Muscle of arm (tissue), 14 donors: ENCODE measurements at places on chromosomes 1 and 21. TPM values are rescaled to one million over a fixed set of nuclear protein-coding genes. Genes with fewer than 3 reads are reported as not detected.
A peak's percentile ranks its signal among the peaks of the same experiment; 100 is the strongest.

DNA sequence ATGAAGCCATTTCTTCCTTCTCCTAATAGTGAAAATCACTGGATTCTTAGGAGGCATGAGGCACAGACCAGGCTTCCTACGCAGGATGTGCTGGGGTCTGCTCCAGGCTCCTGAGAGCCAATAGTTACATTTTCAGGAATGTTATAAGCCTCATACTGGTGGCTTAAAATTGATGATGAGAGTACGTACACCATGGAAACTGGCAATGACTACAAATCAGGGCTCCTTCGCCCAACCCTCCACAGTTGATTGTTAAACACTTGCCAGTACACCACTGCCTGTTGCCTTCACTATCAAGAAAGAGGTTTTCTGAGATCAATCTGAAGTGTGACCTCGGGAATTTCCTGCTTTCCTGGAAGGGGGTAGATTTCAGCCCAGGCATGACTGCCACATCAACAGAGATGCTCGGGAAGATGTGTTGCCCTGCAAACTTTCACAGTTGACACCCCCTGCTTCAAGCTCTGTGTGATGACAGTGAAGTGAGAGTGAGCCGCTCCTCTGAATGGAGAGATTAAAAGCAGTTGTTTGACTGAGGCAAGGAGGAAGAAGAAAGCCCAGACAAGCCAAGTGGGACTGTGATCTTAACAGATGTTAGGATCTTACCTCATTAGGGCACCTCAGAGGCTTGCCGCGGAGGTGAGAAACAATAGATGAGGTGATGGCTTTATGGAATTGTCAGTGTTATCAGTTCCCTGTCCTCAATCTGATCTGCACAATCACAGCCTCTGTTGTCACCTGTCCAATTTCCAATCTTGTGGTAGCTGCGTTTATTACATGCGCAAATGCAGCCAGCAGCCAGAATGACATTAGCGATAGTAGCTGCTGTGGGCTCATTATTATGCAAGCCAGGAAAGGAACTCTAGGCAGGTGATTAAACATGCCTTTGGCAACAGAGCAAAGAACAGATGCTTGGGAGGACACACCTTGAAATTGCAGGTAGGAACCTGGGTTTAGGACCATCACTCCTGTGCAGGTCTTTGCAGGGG, 277.3 kb downstream of the KAZN start:
- DNase-seq: no peak

DNA sequence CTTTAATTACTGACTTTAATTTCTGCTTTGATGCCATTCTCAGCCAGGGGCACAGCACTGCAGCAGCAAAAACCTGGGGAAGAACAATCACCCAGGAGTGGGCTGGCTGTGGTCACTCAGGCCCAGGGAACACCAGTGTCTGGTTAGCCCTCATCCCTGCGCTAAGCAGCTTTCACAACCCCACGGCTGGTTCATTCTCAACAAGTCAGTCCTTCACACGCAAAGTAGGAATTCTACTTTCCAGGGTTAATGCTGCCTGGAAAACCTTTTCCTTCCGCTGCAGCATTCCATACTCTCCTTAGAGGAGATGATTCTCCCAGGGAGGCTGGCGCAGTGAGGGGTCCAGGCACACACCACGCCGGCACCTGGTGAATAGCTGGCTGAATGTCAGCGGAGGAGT, 24.3 kb upstream of the KCNE1 start:
- no peak for DNase-seq

GRCh38 chr1:246569248-246570238, 3.3 kb downstream of the CNST start:
- DNase-seq: no peak

DNA sequence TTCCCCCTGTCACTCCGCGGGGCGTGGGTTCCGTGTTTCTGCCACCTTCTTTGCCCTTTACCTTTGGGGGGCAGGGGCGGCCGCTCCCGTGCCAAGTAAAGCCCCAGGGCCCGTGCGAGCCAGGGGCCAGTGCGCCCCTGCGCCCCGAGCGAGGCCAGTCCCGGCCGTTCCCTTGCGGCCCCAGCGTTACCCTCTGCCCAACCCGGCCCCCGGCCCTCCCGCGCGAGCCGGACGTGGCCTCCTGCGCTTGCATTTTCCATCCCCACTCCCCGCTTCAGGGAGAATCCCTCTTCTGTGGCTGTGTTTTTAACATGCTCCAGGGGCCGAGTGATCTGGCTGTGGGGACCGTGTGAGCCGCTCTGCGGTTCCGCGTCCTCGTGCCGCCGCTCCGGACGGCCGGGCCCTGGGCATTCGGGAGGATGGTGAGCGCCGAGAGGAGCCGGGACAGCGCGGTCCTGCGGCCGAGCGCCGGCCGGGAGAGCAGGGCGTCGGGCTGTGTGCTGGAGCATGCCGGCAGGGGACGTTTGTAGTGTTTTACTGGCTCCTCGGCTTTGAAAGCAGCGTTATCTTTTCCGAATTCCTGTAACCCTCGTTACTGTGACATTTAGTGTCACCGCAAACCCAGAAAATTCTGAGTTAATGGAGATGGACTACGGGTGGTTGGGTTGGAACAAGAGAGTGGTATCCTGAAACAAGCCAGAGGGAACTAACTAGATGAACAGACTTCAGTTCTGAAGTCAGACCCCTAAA, 1.0 kb downstream of the GALNT2 start:
- peak; percentile 32 for DNase-seq

TIMM17A gene
- polyA plus RNA-seq: 47.4 TPM

GRCh38 chr1:244010191-244010590, 40.9 kb upstream of the ZBTB18 start:
- DNase-seq: no peak

DNA sequence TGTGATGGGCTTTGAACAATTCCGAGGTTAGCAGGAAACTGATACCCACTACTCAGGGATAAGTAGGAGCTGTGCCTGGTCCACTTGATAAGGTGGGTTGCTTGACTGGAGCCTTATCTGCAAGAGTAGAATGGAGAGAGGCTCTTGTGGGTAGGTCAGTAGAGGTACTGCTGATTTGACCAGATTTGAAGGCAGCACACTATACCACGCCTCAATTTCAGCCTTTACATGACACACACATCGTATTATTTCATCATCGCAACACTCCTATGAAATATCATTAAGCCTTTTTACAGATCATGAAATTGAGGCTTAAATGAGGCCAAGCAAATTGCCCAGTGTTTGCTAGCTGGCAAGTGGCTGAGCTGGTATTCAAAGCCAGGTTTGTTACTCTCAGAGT, 69.6 kb downstream of the KCNJ15 start:
- no peak for DNase-seq

- DNase-seq: peak; percentile 41
These were observed 123.4 kb upstream of the SNX7 start for GRCh38 chr1:98538106-98538505.

GRCh38 chr1:17713993-17714392, 41.1 kb upstream of the ACTL8 start:
- DNase-seq: no peak

DNA sequence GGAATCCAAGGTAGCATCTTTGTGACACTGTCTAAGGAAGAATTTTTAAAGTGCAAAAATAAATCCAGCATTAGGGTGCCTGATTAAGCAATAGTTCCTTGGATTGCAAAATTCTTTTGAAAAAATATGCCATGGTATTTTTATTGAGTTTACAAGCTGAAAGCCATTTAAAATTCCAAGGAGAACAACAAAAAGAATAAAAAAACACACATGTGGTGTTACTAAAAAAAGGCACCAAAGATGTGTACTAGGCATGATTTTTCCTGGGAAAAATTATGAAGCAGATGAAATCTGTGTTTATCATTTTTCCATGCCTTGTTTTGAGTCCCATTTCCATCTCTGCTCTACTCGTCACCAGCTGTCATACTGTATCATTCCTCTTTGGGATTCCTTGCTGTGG, 157.0 kb upstream of the ZNHIT6 start:
- DNase-seq: no peak

CELA2B gene
- polyA plus RNA-seq: 5.5 TPM

DNA sequence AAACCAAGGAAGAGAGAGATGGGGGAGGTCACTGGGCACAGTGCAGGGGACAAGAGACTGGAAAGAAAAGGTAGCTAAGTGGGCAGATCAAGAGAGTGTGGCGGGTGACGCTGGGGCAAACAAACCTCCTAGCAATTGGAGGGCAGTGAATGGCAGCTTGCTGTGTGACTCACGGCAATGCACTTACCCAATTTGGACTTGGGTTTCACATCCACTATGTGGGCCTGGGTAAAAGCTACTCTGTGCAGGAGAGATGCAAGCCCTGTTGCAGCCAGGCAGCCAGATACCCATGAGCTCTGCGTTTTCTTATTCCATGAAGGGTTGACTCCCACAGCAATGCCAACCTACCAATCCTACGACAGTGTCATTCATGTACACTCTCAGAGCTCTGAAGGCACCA, 9.5 kb downstream of the PLXNA2 start:
- DNase-seq: no peak

- DNase-seq: no peak
These were observed 159.5 kb upstream of the KCTD3 start for GRCh38 chr1:215407575-215407974.

DNA sequence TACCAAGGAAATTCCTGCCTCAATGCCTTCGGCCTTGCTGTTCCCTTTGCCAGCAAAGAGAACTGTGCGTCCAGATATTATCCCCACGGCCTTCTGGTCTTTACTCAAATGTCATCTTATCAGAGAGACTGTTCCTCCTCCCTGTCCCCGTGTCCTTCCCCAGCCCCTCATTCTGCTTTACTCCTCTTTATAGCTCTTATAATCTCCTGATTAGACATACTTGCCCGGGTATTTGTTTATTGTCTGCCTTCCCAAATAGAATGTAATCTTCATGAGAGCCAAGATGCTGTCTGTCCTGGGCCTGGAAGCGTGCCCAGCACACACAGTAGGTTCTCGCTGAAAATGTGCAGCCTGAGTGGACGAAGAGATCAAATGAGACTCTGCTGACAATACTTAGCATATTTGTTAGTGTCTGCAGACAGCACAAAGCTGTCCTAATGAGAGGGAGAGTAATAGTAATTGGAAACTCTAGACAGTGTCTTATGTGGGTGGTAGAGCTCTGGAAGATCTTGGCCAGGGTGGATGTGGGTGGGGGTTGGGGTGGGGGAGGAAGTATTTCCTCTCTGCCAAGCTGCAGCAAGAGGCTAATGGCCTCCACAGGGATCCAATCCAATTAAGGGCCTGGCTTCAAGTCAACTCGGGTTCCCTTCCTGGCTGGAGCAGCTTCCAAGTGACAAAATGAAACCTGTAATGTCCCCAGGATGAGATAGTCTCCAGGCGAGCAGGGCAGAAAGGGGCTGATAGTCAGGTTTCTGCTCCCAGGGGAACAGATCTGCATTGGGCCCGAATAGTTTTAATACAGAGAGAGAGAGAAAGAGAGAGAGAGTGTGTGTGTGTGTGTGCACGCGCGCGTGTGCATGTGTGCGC, 9.5 kb upstream of the CLIC4 start:
- DNase-seq: peak; percentile 53

- DNase-seq: no peak
These were observed 443.0 kb downstream of the PTPRU start for GRCh38 chr1:29679316-29679715.

DNA sequence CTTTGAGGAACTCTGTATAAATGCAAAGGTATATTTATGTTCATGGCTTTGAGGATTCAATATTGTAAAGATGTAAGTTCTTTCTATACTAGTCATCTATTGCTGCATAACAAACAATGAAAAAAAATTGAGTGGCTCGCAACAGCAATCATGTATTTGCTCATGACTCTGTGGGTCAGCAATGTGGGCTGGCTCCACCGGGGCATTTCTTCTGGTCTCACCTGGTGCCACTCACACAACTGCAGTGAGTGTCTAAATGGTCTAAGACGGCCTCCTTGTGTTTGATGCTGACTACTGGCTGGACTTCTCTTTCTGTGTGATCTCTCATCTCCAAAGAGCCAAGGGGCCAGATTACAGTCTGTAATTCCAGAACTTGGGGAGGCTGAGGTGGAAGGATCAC, 45.1 kb upstream of the EXO1 start:
- DNase-seq: no peak

CFHR2 gene
- polyA plus RNA-seq: not detected

DNA sequence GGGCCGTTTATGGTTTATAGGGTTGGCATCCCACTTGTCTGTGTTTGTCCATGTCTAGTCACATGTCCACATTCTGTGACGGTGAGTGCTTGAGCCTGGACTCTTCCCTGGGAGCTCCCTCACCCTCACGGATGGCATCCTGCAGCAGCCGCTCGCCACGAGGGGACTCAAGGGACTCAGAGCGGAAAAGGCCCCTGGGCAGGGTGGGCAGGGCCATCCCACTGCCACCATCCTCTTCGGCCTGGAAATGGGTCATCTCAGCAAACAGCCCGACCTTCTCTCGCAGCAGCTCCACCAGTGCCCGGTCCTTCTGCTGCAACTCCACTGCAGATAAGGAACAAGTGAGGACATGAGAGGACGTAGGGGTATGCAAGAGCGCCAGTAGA, 11.1 kb downstream of the RXFP4 start:
- no peak for DNase-seq

DNA sequence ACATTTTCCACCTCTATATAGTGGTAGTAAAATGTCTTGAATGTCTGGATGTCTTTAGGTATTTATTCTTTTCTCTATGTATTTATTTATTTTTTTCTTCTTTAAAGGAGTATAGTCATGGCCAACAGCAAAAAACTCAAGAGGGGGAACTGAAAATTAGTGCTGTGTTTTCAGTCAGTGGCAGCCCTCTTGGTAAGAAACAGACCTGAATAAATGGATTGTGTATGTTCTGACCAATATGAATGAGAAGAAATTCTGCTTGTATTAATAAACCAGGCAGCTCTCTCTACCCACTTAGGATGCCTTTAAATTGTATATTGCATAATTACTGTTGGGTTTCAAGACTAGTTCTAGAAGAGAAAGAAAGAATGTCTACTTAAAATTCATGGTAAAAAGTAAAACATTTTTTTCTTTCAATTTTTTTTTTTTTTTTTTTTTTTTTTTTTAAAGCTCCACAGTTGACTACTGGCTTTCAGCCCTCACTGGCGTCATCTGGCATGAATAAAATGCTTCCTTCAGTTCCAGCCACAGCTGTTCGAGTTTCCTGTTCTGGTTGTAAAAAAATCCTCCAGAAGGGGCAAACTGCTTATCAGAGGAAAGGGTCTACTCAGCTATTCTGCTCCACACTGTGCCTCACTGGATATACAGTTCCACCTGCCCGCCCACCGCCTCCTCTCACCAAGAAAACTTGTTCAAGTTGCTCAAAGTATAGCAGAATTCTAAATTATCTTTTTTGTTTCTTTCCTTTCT, 101.6 kb downstream of the ZMYM4 start:
- DNase-seq: peak; percentile 89

- no peak for DNase-seq
These were observed 74.9 kb downstream of the NFASC start for GRCh38 chr1:204945565-204945977.

DNA sequence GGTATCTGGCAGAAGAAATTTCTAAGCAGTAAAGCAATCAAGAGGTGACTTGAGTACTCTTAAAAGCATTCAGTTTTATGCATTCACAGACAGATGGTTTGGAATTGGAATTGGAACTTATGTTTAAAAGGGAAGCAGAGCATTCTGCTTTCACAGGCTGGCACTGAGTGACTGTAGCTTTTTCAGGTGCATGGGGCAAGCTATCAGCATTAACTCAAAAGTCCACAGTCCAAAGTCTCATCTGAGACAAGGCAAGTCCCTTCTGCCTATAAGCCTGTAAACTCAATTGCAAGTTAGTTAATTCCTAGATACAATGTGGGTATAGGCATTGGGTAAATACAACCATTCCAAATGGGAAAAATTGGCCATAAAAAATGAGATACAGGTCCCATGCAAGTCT, 1620.3 kb downstream of the MRPL39 start:
- no peak for DNase-seq

- no peak for DNase-seq
These were observed 14.2 kb downstream of the THRAP3 start for GRCh38 chr1:36238433-36238832.

- DNase-seq: no peak
These were observed 83.0 kb downstream of the RYR2 start for GRCh38 chr1:237124856-237125462.

- DNase-seq: no peak
These were observed 16.5 kb upstream of the ADGRB2 start for GRCh38 chr1:31780632-31781031.
